ENCODE measurements at places on chromosomes 2 and 18.

GRCh38 chr2:201911372-201911771 is 105.0 kb downstream of the CDK15 start:
- DNase-seq = no peak

DNA sequence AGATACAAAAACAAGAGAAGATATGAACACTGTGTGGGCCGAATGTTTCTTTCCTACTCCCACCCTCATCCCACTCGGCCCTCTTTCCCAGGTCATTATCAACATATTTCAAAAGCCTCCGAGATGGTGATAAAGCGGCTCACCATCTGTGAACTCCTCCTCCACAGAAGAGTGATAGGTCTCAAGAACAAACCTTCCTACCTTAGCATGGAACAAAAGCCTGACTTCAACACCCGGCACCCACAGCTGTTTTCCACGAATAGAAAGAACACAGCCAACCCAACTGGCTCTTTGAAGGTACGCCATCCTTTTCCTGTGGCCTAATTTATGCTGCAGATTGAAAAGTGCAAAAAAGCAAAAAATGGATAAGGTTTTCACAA is 28.8 kb downstream of the BCL2 start:
- DNase-seq = no peak

DNA sequence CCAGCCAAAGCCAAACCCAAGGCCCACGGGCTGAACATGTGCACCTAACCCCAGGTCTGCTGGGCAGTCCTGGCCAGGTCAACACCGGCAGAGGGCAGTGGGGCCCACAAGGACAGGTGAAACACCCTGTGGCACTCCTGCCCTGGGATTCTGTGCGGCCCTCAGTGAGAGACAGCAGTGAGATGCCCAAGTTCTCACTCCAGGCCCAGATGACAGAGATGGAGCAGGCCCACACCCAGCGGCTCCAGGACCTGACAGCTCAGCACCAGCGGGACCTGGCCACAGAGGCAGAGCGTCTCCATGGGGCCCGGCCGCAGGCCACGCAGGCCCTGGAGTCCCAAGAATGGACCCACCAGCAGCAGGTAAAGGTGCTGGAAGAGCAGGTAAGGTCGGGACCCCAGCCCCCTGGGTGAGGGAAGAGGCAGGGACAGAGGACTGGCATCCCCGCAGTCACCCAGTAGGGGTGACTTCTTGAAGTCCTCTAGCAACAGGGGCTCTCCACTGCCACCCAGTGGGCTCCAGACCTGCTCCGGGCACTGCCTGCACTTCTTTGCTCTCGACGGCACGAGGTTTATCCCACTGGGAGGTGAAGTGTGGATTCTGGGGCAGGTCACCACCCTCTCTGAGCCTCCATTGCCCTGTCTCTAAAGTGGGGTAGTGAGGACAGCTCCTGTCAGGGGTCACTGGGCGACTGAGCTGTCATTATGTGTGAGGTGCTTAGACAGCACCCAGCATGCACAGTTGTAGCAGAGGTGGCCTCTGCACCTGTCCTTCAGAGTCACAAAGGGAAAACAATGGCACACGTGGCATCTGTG is 8.8 kb upstream of the SNED1 start:
- no peak for DNase-seq

DNA sequence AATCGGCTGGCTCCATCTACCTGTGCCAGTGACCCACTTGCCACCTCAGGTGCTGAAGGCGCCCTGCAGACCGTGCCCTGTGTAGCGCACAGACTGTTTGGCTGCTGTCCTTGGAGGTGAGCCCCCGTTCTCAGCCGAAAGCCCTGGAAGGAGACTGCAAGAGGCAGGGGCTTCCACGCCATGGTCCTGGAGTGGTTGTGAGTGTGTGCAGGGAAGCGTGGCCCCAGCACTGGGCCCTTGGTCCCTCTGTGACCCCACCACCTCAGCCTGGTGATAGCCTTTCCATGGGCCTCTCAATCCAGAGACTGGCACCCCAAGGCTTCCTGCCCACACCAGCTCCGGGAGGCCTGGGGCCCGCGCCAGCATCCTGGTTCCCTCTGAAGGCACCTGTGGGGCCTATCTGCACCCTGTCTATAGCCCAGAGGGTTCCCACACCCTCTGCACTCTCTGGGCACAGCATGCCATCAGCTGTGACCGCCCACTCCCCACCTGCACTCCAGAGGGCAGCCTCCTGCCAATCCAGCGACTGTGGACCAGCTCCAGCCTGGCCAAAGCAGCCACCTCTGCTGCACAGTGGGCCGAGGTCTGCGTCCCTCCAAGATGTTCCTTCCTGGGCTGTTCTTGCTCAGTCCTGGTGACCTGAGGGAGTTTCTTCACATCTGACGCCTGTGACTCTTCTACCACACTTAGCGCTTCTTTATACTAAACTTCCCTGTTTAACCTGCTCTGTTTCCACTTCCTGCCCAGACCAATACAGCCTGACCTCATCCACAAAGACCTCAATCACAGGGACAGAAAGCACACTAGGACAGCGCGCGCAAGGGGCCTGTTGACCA is 109.5 kb downstream of the EIPR1 start:
- no peak for DNase-seq

- no peak for DNase-seq
These were observed 2.1 kb upstream of the TRABD2A start for GRCh38 chr2:84882775-84883550.

DNA sequence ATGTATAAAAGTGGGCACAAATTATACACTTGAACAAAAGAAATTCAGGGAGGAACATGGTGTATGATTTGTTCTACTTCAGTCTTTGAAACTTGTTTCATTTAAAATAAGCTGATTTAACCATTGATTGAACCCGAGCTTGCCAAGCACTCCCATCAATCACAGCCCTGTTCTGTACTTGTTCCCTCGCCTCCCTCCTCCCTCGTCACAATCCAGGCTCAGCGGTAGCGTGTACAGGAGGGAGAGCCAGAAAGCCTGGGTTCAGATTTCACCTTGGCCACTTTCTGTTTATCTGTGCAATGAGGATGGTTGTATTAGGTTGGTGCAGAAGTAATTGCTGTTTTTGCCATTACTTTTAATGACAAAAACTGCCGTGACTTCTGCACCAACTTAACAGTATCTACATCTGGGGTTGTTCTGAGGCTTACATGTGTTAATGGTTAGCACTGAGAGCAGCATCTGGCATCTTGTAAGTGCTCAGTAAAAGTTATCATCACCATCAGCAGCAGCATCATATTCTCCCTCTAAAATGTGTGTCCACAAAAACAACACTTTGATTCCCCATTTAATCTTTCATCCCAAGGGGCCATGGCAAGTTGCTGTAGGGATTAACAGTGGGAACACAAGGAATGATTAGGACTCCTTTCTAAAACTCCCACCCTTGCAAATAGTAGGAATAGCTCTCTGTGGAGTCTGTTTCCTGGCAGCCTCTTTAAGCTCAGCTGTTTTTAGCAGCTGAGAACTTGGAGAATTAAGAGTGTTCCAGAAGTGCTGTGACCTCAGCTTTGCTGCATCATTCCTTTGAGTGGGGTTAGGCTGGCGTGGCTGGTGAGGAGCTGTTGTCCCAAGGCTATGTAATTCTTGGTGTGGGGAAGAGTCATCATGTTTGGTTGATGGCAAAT is 4.7 kb downstream of the DPYSL5 start:
- DNase-seq = no peak

GRCh38 chr2:134636714-134637113 is 82.1 kb downstream of the TMEM163 start:
- no peak for DNase-seq

- no peak for DNase-seq
These were observed 1129.1 kb downstream of the LRP1B start for GRCh38 chr2:141001750-141002149.

DNA sequence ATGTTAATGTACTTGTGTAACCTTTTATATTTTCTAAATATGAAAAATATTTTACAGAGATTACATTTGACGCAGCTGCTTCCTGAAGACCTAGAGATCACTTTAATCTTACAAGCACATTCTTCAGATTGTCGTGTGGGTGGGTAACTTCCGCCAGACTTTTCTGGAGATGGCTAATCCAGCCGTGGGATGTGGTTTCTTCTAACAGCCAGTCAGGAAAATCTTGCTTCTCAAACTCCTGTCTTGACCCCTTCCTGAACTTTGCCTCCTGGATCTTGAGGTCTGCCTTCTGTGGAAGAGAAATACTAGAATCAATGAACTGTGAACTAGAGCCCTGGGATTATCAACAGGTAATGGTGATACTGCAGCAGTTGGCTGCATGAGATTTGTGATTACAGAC is 401.6 kb upstream of the TNP1 start:
- no peak for DNase-seq

DNA sequence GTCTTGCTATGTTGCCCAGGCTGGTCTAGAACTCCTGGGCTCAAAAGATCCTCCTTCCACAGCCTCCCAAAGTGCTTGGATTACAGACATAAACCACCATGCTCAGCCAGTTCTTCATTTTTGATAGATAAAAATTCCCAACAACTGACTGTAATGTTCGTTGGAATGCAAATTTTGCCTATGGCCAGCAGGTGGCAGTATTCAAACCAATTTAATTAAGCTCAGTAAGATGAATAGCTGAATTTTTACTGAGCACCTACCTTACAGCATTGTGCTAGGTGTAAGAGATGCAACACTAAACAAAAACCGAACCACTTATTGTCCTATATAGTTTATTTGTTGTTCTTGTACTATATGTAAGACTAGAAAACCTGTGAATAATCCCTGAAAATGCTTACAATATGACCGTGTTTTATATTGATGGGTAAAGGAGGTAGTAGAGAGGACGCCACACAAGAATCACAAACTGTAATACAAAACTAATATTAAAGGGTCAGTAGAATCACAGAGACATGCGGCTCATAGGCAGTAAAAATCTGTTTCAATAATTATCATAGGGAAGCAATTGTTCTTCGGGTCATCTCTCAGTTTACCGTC is 8.2 kb upstream of the TMEM182 start:
- DNase-seq = no peak

- DNase-seq = no peak
These were observed 141.8 kb upstream of the SLC35G4 start for GRCh38 chr18:11467611-11468010.

DNA sequence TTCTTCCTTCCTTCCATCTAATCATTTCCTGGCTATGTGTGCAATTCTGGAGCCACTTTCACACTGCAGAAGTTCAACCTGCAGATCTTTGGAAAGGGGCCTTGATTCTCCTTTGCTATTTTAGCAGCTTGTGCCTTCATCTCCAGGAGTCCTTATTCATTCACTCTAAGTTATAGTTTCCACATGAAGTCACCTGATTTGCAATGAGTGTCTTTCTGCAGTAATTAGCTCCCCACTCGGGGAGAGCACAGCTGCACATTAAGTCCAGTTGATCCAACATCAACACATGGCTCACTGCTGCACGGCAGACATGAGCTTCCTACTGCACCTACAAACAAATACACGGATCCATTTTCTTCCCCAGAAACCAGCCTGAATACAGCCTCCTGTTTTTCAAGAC is 323.1 kb upstream of the TNP1 start:
- DNase-seq = no peak

- DNase-seq = no peak
These were observed 26.5 kb upstream of the L3MBTL4 start for GRCh38 chr18:6441200-6441599.

- DNase-seq = no peak
These were observed 32.4 kb downstream of the MARCO start for GRCh38 chr2:118974103-118974993.

- no peak for DNase-seq
These were observed 45.6 kb upstream of the NRP2 start for GRCh38 chr2:205636549-205637319.

DNA sequence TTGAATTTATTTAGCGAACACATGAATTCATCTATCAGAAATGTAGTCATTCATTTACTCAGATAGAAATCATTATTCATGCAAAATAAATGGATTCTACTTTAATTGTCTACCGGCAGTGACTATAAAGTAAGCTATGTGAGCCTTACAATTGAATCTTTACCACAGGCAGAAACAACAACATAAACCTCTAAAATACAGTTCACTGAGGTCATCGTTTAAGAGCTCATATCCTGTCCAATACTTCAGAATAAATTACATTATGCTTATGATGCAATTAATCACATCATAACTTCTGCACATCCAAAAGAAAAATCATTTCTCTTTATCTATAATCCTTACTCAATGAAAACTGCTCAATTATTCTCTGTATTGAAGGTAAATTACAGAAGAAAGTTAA is 244.7 kb downstream of the HNMT start:
- DNase-seq = no peak

GRCh38 chr2:119024568-119024967 is 82.6 kb downstream of the MARCO start:
- no peak for DNase-seq
